Left renal cortex interstitium (tissue), 4 donors: ENCODE measurements at places on chromosomes 2 and 18. TPM values are rescaled to one million over a fixed set of nuclear protein-coding genes. Genes with fewer than 3 reads are reported as not detected.

Gene EPB41L3
- polyA plus RNA-seq: 51.9 TPM

Gene EFEMP1
- 84.8 TPM for polyA plus RNA-seq

Gene TGFA
- polyA plus RNA-seq: 14.9 TPM

Gene FBXO15
- polyA plus RNA-seq: 6.3 TPM

Gene DQX1
- polyA plus RNA-seq: 0.48 TPM

DNA sequence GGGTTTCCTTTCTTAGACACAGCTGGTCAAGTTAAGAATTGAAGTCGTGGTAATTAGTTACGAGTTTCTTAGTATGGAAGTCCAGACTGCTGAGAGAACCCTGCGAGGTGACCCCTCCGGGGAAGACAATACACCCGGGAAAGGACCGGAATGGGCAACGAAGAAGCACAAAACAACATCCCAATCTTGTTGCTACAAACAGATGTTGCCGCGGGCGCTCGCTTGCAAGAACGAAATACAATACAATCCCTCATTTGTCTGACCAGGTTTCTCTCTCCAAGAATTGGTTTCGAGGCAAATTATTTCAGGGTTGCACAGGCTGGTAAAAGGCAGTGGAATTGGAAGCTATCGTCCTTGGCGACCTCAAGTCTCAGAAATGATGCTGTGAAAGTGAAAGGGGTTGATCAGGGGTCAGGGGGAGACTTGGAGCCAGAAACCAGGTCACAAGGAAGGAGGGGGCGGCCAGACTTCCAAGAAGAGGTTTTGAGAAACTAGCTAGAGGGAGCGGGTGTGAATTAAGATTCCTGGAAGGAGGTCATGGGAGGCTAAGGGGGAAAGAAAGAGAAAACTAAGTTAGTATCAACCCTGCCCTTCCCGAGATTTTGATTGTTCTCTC lies 401.9 kb downstream of the HRH4 start:
- DNase-seq: no peak

GRCh38 chr2:32768387-32769174 lies 140.7 kb downstream of the TTC27 start:
- DNase-seq: no peak

DNA sequence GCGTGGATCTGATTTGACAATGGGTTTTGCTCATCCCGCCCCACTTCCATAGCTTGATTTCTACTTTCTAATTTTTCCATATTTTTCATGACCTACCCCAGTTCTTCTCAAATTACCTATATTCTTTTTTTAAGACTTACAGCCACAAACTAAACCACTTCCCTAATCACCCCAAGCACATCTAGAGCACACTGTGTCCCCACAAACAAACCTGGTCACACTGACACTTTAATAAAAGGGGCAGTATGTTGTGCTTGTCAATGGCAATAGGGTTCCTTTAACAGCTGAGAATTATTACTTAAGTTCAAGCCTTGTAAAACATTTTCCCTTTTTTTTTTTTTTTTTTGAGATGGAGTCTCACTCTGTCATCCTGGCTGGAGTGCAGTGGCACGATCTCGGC lies 47.1 kb downstream of the MREG start:
- DNase-seq: no peak

GRCh38 chr2:37855283-37856041 lies 69.6 kb upstream of the RMDN2 start:
- no peak for DNase-seq

GRCh38 chr2:97870396-97870843 lies 125.3 kb downstream of the TMEM131 start:
- DNase-seq: no peak

DNA sequence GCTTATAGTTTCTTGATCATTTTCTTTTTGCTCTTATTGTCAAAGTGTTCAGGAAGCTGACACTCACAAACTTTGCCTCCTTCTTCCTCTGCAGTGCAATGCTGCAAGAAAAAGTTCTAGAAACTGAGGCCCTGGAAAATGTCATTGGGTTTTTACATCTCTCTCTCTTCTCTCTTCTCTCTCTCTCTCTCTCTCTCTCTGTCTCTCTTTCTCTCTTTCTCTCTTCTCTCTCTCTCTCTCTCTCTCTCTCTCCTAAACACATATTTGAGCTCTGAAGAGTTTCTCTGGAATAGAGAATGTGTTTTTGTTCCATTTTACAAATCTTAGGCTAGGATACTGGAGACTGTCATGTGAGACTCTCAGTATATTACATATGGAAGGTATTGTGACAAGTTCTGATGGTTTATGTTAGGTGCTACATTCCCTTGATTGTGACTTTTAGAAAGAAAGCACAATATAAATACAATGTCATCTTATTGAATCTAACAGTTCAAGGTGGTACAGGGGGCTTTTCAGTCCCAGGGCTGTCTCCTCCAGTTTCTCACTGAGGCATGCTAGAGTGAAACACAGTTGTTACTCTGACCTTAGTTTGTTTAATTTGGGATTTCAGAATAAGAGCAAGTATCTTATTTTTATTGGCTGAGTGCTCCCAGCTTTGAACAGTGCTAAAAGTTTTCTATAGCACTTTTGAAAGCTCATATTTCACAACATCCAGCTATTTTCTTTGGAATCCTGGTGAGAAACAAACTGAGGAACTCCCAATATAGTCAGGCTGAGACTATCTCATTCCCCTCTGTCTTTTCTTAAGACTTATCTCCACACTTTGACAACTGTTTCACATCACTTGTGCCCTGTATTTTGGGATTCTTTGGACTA lies 41.4 kb upstream of the EHBP1 start:
- no peak for DNase-seq

GRCh38 chr2:136114382-136114781 lies 3.6 kb downstream of the CXCR4 start:
- no peak for DNase-seq

DNA sequence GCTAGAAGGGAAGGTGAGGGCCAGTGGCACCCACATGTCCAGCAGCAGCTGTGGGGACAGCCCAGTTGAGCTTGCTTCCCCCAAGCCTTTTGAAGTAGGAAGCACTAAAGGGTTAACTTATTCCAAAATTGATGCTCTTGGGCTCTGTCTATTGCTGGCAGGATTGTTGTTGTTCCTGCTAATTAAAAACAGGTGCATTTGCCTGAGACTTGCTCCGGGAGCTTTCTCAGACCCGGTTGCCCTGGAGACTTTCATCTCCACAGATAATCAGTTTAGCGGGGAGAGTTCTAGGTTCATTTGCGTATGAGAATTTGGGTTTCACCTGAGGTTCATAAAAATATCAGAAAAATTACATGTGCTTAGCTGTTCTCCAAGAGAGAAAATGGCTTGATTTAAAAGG lies 277.3 kb downstream of the LRATD1 start:
- DNase-seq: no peak
